CD4-positive, alpha-beta T cell treated with Interleukin-2 at 100 ng/mL for 4 hours (primary cell): ENCODE measurements at places on chromosomes 2 and 18.

- DNase-seq, result no peak
Measured at GRCh38 chr2:124836416-124836815, 811.3 kb downstream of the CNTNAP5 start.

DNA sequence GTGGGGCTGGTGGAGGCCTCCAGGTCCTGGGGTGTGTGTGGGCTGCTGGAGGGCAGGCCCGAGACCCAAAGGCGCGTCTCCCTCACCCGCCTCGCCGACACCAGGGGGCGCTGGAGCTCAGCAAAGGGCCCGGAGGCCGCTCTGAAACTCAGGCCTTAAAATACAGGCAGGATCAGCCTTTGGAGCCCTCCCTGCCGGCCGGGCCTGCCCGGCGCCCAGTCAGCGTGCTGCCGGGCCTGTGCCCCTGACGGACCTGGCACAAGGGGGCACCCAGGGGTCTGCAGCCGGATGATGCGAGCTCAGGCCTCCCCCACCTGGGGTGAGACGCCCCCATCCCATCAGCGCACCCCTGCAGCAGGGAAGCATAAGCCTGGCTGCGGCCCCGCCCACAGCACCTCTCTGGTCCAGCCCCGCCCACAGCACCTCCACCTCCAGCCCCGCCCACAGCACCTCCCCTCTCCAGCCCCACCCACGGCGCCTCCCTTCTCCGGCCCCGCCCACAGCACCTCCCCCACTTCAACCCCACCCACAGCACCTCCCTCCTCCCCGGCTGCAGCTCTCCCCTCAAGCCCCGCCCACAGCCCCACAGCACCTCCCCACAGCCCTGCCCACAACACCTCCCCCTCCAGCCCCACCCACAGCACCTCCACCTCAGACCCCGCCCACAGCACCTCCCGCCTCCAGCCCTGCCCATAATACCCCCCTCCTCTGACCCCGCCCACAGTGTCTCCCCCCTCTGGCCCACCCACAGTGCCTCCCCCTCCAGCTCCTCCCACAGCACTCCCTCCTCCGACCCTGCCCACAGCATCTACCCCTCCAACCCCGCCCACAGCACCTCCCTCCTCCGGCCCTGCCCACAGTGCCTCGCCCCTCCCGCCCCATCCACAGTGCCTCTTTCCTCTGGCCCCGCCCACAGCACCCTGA, 92.8 kb upstream of the OTOS start:
- peak; percentile 59 for DNase-seq

DNA sequence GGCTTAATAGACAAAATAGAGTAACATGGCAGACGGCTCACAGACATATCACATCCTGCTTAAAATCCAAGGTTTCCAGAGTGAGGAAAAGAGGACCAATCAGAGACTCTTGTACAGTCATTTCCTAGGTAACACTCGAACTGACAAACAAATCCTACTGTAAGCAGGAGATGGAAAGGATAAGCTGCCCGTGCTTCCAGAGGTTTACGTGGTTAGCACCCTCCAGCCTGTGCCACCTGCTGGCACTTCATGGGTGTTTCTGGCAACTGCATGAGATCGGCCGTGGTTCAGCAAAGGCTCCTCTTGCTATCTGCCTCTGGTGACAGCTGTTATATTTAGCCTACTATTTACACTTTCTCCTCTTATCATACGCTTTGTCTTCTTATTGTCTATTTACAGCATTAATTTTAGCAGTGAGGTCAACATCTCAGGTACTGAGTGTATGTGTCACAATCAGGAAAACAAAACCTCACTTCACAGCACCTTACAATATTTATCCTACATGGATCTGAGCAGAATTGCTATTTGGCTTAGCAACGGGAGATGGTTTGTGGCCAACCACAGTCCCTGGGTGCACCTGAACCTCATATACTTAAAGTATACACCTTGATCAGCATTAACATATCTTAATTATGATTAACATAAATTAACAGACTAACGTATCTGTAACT, 226.9 kb downstream of the TMEM163 start:
- no peak for DNase-seq

DNA sequence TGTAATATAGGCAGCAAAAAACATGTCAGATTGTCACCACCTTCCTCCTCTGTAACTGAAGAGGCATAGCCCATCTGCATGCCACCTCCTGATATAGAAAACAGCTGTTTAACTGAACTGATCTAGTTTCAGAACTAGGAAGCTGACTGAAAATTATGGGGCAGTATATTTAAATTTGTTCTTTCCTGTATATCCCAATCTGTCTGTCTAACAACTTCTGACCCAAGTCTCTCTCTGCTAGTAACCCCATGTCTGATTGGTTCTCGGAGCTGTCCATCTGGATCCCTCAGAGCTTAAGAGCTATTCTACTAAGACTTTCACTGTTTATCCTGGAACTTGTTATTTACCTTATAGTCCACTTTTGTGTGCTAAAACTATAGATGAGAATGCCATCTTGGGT, 68.2 kb upstream of the SLC35G4 start:
- DNase-seq, result no peak

DNA sequence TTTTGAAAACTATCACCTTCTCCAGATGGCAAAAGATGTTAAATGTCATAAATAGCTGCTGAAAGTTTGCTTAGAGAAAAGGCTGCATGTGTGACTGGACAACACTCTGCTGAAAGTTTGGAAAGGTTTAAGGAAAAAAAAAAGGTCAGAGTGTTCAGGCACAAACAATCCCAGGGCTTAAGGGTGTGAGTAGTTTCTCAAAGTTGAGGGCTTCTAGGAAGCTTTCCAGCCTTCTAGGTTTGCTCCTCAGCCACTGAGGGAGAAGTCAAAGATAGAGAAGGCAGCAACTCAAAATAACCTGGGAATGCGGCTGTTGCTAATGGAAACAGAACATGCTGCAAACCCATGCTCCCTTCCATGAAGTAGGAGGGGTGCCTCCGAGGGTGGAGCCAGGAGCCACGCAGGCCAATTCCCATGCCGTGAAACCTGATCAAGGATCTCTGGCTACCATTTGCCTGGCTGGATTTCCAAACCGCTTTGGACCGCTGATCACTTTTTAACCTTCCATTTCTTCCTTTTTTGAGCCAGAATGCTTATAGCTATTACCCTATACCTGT, 88.0 kb downstream of the TEX51 start:
- DNase-seq, result no peak

- no peak for DNase-seq
Measured at GRCh38 chr2:118835746-118836410, 11.6 kb downstream of the EN1 start.

GRCh38 chr2:26068602-26069298, 34.9 kb downstream of the RAB10 start:
- peak; percentile 80 for DNase-seq

- DNase-seq, result no peak
Measured at GRCh38 chr2:46967990-46968647, 52.5 kb upstream of the MCFD2 start.

DNA sequence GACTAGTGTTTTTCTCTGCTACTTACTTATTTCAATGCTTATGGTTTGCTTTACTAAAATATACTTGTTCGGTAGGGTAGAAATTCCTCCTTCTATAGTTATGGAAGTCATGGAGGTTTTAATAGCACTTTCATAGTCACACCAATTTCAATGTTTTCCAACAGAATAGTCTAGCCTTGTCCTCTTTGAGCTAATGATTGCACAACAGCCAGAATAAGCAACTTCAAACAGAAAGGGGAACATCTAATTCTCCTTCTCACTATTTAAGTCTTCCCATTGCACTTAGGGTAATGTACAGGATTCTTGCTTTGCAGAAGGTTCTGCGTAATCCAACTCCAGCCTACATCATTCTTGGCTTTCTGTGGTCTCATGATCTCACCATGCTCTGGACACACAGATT, 287.7 kb upstream of the GCFC2 start:
- no peak for DNase-seq
